ENCODE measurements at places on chromosomes 2 and 18.

DNA sequence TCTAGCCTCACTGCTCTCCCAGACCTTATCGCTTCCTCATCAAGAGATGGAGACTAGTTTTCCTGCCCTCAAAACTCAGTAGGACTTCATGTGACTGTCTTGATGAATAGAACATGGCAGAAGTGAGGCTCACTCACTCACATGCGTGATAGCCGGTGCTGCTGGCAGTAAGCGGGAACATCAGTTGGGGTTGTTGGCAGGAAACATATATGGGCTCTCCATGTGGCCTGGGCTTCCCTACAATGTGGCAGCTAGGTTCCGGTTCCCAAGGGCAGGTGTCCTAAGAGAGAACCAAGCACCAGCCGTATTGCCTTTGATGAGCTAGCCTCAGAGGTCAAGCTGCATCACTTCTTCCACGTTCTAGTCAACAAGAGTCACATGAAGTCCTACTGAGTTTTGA lies 15.2 kb upstream of the FAHD2A start:
- DNase-seq, result no peak

DNA sequence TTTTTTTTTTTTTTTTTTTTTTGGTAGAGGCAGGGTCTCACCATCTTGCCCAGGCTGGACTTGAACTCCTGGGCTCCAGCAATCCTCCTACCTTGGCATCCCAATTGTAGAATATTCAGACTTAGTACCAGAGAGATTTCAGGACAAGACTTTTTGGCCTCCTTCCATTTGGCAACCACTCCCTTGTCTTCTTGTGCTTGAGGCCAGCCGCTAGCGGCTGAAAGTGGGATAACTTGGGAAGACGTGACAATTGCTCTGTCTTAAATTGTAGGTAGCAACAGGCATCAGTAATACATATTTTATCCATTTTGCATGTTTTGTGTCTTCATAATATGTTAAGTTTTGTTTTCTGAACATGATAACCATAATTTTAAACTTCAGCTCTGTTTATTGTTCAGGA lies 53.3 kb upstream of the TTN start:
- peak; percentile 61 for DNase-seq

DNA sequence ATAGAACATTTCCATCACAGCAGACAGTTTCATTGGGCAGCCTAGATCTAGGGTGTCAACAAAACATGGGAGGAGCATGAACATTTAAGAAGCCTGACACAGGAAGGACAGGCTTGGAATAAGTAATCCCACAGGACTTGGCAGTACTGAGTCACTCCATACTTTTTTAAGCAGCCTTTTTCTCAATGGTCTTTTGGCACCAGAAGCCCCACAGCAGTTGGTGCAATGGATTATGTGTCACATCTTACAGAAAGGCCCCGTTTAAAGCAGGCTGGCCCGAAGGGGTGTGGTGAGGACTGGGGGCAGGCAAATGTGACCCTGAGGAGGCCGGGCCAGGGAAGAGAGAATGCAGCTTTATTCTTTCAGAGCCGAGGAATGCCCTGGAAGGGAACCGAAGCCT lies 26.6 kb downstream of the SPTBN1 start:
- DNase-seq, result peak; percentile 96

DNA sequence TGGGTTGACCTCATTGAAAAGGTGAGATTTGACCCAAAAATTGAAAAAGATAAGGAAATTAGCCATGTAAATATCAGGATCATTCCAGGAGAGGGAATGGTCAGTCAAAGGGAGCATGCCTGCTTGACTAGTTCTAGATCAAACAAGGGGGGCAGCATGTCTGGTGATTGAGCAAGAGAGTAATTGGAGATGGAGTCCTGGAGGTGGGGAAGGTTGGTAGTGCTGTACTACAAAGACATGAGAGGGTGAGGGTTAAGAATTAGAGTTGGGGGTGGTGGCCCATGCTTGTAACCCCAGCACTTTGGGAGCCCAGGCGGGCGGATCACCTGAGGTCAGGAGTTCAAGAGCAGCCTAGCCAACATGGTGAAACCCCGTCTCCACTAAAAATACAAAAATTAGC lies 2.0 kb downstream of the MRPL30 start:
- peak; percentile 10 for DNase-seq

DNA sequence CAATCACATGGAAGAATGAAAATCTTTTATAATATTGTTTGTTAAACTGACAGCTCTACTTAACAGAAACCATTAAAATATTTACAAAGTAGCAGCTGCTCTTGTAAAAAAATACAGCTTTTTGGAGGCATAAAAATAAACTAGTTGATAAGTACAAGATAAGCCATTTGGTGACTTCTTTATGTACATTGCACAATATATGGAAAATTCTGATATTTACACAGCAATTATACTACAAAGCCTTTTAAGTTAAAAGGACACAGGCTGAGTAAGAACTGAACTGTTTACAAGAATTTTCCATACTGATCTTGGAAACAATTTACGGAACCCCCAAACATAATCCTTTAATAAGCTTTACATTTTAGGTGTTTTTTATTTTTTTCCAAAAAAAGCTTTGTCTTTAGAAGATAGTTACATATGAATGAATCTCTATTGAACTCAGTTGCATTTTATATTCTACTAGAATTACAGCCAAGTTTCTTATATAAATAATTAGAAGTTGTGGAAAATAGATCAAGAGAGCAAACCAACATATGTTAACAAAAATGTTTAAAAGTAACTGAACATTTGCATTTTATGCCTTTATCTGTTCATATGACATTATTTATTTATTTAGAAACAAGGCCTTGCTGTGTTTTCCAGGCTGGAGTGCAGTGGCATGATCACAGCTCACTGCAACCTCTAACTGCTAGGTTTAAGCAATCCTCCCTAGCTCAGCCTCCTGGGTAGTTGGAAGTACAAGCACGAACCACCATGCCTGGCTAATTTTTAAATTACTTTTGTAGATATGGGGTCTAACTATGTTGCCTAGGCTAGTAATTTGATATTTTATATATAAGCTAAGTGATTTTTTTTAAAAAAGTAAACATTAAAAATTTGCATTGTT lies 142.5 kb downstream of the OTX1 start:
- DNase-seq, result no peak

DNA sequence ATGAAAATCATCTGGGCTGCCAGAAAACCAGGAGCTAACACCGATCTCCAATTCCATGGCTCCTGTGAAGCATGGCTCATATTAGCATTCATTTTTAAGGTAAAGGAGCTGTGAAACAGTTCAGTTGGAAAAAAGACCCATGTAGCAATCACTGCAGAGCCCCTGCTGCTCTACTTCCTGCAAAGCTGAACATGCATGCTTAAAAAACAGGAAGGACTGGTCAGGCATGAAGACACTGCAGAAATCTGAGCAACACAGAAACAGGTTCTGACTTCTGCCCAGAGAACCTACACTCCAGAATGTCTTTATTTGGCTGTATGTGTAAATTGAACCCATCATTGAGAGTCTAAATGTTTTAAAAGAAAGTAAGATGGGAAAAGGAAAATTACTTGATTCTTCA lies 950.6 kb downstream of the DCDC2C start:
- DNase-seq, result no peak

- DNase-seq, result no peak
Observed at GRCh38 chr18:26863122-26863879, 2.2 kb downstream of the AQP4 start.

GRCh38 chr2:230023313-230023712 lies 45.4 kb downstream of the SLC16A14 start:
- DNase-seq, result no peak

DNA sequence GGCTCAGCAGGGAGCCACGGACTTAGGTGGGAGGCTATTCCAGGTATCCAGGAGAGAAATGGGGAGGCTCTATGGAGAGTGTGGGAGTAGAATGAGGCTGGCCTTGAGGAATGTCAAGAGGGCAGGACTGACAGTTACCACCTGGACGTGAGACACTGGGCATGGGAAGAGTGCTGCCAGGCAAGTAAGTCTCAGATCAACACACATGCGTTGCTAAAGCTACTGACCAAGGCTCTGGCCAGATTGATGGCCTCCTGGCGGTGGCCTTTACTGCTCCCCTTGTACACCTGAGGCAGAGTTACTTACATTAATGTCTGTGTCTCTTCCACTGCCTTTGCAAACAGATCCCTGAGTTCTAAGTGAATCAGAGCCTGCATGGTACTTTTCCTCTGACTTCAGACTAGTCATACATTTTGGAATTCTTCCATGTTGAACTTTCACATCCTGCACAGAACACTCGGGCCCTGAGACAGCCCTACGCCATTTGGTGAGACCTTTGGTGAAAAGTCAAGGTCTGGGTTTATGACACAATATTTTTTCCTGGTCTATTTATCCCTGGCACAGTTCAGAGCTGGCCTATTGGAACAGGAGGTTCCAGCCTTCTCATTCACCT lies 398.8 kb upstream of the TRIB2 start:
- peak; percentile 98 for DNase-seq

DNA sequence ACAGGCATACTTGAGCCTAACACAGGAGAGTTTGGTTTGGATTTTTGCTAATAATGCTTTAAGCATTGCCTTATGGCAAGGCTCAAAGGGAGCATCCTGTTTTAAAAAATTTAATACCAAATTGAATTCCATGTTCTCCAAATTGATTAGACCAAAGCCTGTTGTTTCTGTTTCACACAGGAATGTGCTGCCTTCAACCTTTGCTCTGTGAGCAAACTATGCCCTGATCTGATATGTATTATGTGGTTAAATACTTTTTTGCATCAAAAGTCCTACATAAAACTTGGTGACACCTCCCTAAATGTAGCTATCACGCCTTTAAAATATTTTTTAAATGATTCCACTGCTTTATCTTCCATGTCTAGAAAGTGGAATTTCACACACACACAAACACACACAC lies 691.4 kb downstream of the CPS1 start:
- no peak for DNase-seq

- no peak for DNase-seq
Observed at GRCh38 chr2:237675316-237675715, 47.9 kb downstream of the LRRFIP1 start.

GRCh38 chr18:76057386-76057785 lies 437.7 kb downstream of the ZNF516 start:
- DNase-seq, result no peak

- DNase-seq, result no peak
Observed at GRCh38 chr18:62702259-62702658, 13.1 kb upstream of the PHLPP1 start.

DNA sequence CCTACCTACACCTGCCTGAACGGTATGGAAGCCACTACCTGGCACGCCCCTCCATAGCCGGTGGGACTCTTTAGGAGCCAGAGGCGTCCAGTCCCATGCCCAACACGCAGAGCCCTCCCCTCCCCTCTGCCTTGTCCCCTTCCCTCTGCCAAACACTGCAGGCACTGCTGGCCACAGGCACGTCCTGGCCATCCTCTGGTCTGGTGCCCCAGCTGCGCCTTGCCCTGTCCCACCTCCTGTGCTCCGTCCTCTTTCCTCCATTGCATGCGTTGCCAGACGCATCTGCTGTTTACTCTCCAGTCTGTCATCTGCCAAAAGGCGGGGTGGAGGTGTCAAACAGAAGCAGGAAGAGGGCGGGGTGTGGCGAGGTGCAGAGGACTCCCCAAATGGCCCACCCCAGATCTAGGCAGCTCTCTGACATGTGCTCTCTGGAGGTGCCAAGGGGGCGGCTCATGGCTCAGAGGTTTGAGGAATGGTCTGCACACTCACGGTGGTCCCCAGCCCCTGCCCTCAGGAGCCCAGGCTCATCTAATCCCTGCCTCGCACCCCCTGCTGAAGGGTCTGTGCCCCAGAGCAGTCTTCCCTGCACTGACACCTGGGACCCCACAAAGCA lies 45.1 kb downstream of the HS6ST1 start:
- no peak for DNase-seq

DNA sequence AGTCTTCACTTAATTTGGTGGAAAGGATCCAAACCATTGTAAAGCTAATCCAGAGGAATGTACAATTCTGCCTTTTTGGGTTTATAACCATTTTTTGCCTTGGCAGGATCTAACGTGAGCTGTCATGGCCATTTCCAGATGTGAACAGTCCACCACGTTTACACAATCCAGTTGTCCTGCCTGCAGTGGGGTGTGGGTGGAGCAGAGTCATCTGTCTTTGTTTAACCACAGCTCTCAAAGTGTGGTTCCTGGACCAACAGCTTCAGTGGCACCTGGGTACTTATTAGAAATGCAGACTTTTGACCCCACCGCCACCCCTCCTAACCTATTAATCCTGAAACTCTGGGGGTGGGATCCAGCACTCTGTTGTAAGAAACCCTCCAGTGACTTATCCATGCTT lies 35.9 kb downstream of the FHOD3 start:
- DNase-seq, result peak; percentile 93

- DNase-seq, result peak; percentile 70
Observed at GRCh38 chr2:238231251-238231793, 8.5 kb downstream of the HES6 start.

DNA sequence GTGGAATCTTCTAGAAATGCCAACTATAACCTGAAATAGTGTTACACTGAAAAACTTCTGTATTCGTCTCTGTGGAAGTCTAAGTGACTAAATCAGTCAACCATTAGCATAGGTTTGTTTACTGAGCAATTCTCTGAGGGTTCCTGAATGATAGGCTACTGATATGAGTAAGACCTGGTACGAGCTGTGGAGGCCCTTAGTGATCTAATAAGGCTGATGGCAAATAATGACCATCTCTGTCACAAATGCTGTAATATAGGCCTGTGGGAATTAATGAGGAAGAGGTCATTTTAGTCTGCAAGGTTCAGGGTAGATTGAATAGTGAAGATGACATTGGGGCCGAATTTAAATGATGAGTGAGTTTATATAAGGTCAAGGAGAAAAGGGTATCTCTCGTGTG lies 82.5 kb downstream of the MGAT5 start:
- no peak for DNase-seq

DNA sequence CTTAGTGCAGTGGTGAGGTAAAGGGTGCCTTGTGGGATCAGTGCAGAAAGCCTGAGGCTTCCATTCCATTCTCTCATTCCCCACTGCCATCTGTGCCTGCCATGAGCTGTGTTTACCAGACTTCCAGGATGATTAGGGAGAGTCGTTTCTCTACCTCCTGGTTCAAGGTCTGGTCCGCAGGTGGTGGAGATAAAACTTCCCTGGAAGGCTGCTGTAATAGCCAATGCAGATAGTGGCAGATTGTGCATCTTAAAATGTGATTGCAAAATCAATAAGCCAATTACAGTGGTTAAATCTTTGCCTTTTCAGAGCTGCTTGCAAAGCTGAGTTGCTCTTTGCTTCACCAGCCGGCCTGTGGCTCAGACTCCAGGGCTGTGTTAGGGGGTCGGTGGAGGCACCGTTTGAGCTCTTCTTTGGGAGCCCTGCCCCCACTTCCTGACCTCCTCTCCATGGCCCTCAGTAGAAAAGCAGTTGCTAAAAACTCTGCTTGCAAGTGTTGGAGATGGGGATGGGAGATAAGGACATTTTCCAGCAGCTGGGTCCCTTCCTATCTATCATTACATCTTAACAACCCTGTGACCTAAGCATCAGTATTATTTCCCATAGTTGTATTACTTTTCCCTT lies 95.2 kb upstream of the HS6ST1 start:
- DNase-seq, result no peak

All from fibroblast of mammary gland (primary cell).